ENCODE measurements at places on chromosomes 1 and 21.

DNA sequence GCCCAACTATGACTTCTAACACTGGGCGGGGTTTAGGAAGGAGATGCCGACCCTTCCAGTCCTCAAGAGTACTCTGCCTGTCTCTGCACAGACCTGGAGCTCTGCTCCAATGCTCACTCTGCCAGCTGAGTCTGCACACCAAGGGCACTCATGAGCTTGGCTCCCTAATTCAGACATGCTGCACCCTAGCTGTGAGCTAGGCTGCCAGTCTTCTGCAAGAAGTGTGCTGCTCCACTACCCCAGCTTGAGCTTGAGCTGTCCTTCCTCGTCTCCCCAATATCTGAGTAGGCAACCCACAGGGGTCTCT is 13.2 kb downstream of the TP53BP2 start:
- no peak for DNase-seq

DNA sequence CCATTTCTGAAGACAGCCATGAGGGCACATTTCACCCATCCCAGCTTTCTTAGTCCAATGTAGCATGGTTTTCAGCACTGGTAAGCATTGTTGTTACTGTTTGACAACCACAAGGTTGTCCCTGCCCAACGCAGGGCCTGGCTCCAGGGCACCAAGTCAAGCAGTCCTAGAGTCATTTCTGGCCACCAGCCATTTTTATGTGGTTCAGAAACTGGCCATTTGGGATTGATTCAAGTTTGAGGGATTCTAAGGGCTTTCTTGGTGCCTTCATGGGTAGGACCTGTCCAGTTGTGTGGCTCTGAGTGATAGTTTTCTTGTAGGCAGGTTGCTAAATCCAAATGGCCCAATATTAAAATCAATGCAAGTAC is 535.4 kb upstream of the USP24 start:
- DNase-seq = no peak

- no peak for DNase-seq
Observed at GRCh38 chr1:171014880-171015279, 75.8 kb upstream of the FMO3 start.

- DNase-seq = no peak
Observed at GRCh38 chr1:176330782-176331181, 123.7 kb upstream of the COP1 start.

- no peak for DNase-seq
Observed at GRCh38 chr21:33817663-33818451, 97.7 kb downstream of the ATP5PO start.

- no peak for DNase-seq
Observed at GRCh38 chr1:16022393-16022792, 557 bp downstream of the CLCNKA start.

GRCh38 chr1:1764876-1765470 is 13.3 kb downstream of the NADK start:
- DNase-seq = no peak

GRCh38 chr1:155273343-155274245 is at the start of gene CLK2:
TSS of gene CLK2 (minus strand) at chr1:155273504. CDS start at chr1:155270977, 2,527 bp downstream.
- DNase-seq = peak; percentile 97

GRCh38 chr1:93961906-93962305 is 52.7 kb upstream of the GCLM start:
- DNase-seq = no peak

GRCh38 chr1:21537511-21537931 is 28.3 kb downstream of the ALPL start:
- no peak for DNase-seq

GRCh38 chr1:151920149-151920548 is 10.8 kb upstream of the THEM4 start:
- DNase-seq = no peak

DNA sequence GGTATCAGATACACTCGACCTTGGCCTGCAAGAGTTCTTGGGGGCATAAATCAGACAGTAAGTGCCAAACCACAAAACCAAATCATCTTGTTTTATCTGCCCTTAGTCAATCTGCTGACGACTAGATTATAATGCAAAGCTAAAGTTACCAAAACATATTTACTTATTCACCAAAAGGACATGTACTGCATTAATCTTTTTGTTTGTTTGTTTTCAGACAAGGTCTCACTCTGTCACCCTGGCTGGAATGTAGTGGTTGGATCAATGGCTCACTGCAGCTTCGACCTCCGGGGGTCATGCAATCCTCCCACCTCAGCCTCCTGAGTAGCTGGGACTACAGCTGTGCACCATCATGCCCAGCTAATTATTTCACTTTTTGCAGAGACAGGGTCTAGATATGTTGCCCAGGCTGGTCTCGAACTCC is 114.7 kb downstream of the APP start:
- DNase-seq = no peak

All from right hindlimb (tissue), 1 donor.